Thoracic aorta (tissue), 2 donors: ENCODE measurements at places on chromosomes 6 and 20. TPM values are rescaled to one million over a fixed set of nuclear protein-coding genes. Genes with fewer than 3 reads are reported as not detected.

- no peak for DNase-seq
These were observed 62.2 kb upstream of the NUP153 start for GRCh38 chr6:17768881-17769280.

TRIM40 gene
- total RNA-seq: not detected

- no peak for DNase-seq
These were observed 5.3 kb downstream of the RNF8 start for GRCh38 chr6:37359039-37359438.

GRCh38 chr6:90139272-90139817, 157.3 kb downstream of the BACH2 start:
- DNase-seq: no peak

- DNase-seq: no peak
These were observed 19.2 kb downstream of the TAF4 start for GRCh38 chr20:62046431-62046830.

KCNK5 gene
- total RNA-seq: 0.41 TPM

GRCh38 chr6:132190097-132190814, 211.0 kb downstream of the MOXD1 start:
- no peak for DNase-seq

DNA sequence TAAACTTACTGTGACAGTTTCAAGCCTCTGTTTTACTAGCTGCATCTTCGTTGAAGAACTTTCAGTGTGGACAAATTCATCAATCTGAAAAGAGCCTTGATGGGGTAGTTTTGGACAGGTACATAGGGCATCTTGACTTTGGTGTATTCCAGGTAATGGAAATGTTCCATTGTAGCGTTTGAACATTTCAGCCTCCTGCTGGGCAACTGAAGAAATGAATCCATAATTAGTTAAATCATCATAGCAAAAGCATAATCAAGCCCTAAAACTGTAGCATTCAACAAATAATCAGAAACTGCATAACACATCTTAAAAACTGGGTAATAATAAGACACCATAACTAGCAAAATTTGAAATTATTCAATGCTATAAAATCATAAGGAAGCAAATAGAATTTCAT, 86.2 kb downstream of the AHI1 start:
- no peak for DNase-seq

OTOR gene
- not detected for total RNA-seq
